GM19239 (cell line): ENCODE measurements at places on chromosomes 16 and 17.

- DNase-seq, result no peak
Observed at GRCh38 chr17:74445158-74445557, 13.3 kb downstream of the GPRC5C start.

DNA sequence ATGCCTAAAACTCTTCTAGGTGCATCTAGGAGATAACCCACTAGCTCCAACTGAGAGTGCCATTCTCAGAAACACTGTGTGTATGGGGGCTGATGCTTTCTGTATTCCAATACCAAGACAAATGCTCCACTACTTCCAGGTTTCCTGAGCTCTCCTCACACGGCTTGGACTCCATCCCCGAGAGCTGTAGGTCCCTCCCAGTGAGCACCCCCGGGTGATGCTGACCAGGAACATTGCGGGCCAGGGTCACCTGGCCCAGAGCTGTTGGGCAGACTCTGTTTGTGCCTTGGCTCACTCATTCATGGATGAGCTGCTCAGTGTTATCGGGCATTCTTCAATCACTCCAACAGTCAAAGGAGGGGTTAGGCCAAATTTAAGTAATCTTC lies 7.0 kb downstream of the CUEDC1 start:
- DNase-seq, result no peak

DNA sequence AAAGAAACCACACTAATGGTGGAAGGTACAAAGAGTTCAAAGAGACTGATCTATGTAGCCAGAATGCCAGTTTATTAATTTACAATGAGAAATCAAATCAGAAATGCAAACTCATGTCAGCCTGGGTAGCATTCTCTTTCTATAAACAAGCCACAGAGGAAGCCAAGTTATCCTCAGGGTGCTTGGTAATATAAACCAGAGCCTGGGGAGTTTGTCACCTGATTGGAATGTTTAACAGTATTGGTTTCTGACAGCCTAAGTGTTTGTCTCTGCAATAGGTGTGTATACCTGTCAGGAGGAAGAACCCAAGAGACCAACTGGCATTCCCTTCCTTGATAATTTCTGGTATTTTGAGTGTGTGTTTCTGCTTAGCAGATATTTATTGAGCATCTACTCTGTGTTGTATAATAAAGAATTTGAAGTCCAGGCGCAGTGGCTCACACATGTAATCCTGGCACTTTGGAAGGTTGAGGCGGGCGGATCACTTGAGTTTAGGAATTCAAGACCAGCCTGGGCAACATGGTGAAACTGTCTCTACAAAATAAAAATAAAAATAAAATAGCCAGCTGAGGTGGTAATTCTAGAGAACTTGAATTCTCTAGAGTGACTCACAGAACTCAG lies 3.1 kb upstream of the C17orf58 start:
- DNase-seq, result no peak

DNA sequence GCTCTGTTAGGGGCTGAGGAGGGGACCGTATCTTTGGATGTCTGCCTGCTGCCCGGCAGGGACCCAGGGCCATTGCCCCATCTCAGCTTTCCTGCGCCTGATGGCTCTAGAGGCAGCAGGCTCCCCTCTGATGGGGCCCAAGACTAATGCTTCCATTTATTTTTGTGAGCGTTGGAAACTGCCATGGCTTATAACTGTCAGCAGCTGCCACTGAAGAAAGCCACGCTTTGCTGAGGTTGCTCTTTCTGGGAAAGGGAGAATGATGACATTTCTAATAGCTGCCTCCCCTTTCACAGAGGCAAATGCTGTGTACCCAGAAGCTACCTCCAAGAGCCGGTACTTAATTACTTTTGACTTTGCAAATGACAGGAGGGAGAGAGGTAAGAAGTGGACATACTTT lies 103.8 kb downstream of the HAPSTR1 start:
- DNase-seq, result no peak

GRCh38 chr16:78310990-78311561 lies 211.6 kb downstream of the WWOX start:
- DNase-seq, result no peak

DNA sequence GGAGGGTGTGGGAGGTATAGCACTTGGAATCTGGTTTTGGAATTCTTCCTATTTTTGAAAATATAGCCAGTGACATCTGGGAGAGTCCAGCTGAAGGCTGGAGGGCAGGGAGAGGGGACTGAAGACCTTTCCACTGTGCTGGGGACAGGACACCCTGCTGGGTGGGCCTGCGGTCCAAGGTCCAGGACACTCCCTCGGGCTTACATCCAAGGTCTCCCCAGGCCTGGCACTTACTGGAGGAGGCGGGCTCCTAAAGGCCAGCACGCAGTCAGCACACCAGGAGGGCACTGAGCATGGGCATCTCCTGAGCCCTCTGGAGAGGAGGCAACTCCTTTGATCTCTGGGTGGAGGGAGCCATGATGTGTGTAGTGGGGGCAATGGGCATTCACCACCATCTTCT lies 35.5 kb upstream of the ETV4 start:
- DNase-seq, result no peak

- no peak for DNase-seq
Observed at GRCh38 chr16:9612267-9612666, 520.8 kb downstream of the HAPSTR1 start.

GRCh38 chr17:10870336-10871050 lies 32.6 kb upstream of the PIRT start:
- DNase-seq, result no peak

DNA sequence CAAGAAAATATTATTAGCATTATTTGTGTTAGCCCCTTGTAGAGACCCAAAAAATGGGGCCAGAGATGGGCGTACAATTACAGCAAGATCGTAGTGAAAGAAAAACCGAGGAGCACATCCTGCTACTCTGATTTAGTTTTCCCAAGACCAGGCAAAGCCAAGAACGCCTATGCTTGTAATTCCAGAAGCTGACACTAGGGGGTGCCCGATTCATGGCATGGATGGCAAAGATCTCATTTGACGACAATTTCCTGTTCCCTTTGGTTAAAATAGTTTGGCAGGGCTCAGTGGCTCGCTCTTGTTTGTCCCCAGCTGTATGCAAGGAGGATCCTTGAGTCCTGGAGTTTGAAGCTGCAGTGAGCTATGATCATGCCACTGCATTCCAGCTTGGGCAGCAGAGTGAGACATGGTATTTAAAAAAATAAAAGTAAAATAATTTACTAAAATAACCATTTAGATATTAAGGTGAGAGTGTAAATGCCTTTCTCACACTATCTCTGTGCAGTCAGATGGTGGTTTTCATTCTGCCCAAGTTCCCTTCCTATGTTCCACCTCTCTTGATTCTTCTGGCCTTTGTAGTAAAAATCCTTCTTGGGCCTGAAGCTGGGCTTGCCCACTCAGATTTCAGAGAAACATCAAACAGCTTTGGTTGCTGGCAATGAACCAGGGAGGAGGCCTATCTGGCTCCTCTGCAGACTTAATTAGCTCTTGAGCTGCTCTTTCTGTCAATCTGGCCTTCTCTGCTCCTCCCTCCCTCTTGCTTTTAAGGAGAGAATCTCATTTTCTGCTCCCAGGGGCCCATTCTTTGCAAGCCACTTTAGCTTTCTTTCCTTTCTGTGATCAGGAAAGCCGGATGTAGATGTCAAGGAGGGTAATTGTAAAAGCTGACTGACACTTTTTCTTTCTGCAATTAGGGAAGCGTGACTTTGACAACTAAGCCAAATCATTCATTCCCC lies 31.2 kb downstream of the TMEM238L start:
- no peak for DNase-seq

DNA sequence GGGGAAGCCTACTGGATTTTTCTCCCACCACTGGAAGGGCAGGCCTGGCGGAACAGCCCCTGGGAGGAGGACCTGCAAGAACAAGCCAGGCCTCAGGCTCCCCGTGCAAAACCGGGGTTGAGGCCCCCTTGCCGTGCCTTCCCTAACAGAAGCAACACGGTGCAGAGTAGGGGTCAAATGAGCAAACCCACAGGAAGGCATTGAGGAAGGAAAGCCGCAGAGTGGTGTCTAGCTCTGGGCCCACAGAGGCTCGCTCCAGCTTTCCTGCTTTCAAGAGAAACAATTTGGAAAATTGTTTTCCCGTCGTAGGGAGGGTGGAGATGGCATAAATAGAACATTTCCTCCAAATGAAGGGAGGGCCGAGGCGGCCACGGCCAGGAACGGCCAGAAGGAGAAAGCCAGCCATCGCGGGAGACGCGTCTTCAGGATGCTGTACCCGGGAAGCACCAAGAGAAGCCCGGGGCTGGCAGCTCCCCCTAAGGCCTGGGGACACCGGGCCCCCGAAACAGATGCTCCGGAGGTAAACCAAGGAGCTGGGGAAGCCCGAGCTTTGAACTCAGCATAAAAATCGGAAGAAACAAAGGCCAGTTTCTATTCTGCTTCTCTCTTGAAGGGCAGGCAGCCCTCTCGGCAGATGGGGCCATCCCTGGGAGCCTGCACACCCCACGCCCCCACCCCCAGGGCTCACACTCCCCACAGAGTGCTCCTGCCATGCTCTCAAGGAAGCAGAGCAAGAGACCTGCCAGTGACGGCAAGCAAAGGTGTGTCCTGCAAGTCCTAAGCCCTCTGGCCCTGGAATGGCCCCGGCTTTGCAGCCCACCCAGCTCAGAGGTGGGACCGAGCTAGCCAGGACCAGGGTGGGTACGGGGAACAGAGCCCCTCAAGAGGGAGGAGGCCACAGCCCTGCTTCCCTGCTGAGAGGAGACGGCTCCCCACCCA lies 92.0 kb downstream of the RBFOX3 start:
- DNase-seq, result no peak

DNA sequence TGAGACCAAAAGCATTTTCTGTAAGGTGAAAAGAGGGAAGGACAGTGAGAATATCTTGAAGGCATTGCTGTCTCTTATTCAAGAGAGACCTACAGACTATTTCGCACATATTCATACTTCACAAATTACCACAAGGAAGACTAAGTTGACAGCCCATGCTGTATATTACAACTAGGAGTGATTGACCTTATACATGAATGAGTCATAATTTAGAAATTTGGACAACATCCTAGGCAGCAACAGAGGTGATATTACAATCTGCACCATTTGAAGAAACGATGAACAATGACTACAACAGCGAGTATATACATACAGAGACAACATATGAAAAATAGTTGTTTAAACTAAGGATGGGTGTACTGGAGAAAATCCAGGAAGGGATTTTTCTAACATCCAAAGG lies 971.7 kb downstream of the CDH11 start:
- no peak for DNase-seq

DNA sequence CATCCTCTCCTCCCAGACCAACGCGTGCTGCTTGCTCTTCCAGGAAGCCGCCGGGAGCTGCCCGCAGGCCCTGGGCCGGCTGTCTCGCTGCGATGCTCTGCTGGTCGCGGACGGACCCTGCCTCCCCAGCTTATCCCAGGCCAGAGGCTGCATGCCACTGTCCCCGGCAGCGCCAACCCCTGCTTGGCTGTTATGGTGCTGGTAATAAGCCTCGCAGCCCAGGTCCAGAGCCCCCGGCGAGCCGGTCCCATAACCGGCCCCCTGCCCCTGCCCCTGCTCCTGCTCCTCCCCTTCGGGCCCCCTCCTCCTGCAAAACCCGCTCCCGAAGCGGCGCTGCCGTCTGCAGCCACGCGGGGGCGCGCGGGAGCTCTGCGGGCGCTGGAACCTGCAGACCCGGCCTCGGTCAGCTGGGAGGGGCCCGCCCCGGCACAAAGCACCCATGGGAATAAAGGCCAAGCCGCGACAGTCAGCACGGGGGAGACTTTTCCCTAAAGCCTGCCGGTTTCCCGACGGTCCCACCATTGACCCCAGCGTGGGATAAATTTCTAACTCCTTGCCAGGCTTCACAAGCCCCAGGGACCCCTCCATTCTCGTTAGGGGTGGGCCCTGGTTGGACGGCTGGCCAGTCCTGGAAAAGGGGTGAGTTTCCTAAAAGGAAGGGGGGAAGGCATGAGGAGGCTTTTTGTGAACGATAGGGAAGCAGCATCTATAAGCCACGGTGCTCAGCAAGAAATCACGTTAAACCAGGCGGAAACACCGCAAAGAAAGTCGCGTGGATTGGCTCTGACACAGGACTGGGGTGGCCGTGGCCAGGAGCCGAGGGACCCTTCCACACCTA lies 11.2 kb downstream of the ENPP7 start:
- peak; percentile 80 for DNase-seq

GRCh38 chr17:58513267-58513964 lies 1.0 kb downstream of the MTMR4 start:
- DNase-seq, result no peak

DNA sequence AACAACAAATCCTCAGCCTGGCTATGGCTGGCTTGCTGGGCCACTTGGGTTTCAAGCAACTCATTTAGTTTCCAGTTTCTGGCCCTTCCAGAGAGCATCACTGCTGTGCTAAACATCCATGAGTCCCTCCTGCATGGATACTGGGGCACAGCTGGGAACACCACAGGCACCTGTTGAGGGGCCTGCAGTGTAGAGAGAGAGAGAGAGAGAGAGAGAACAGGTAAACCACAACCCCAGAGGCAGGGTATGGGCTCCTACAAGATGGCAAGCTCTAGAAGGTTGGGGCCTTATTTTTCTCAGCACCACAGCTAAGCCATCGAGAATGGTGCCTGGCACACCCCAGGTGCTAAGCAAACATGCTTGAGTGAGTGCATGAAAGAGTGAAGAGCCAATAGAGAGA lies 120.3 kb downstream of the RBFOX3 start:
- DNase-seq, result no peak
